T-cell (primary cell): ENCODE measurements at places on chromosomes 13 and 19.

DNA sequence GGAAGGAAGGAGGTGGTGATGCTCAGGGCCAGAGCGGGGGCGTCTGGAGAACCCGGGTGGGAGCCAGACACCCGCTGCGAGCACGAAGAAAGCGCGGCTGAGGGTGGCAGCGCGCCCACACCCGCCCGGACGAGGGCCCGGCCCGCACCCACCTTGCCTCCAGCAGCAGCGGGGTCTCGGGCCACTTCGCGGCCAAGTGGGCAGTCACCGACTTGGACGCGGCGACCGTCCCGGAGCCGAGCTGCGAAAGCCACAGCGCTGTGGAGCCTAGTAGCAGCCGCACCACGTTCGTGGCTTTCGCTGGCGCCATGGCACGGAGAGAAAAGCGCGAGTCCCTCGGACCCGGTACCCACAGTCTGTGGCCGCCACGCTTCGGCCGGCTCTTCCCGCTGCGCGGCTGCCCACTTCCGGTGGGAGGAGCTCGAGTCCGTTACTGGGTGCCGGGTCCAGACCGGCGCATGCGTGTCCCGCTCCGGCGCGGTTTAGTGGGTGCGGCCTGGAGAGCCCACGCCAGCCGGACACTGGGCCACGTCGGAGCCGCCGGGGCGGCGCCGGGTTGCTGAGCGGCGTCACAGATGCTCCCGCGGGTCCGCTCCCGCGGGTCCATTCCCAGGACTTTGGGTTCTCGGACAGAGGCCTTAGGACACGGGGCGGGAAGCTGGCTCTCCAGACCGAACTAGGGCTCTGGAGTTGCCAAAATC lies at the start of gene UGGT2:
UGGT2 (minus strand) TSS at position 399 of the 701 bp plus-strand sequence; CDS start at position 310, 89 bp downstream.
- no peak for DNase-seq

DNA sequence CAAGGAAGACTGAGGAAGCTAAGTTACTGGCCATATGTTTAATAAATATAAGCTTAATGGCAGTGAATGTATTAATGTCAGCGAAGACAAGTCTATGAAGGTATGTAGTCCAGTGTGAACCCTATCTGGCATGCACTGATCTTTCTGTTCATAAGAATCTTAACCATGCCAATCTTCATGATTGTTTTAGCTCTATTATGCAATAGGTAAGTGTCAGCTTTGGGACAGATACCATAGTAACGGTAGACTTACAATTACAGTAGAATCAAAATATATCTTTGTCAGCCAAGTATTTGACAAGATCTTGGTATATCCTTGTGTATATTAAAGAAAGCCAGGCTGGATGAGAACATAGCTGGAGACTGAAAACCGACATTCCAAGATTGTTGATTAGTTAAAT lies 428.5 kb downstream of the SPRY2 start:
- DNase-seq, result no peak

DNA sequence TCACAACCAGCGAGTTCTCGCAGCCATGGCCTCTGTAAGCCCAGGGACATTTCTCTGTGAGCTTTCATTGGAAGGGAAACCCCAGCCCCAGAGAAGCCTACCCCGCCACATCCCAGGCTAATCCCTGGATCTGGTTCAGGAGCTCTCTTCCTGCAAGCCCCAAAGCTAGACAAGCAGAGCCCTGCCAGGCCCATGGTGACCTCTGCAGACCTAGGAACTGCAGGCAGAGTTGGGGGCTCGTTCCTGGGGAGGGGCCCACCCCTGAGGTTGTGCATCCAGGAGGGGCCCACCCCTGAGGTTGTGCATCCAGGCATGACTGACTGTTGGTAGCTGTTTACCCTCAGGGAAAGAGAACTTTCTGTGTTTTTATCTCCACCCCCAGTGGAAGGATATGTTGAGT lies 21.7 kb downstream of the KCTD15 start:
- no peak for DNase-seq

- no peak for DNase-seq
Measured at GRCh38 chr13:111528513-111528912, 208.1 kb downstream of the TEX29 start.

- no peak for DNase-seq
Measured at GRCh38 chr13:46575301-46575771, 22.4 kb downstream of the LRCH1 start.
